Stimulated activated naive CD8-positive, alpha-beta T cell treated with anti-CD3 and anti-CD28 coated beads, Interleukin-15, Interleukin-2, amounts not matched to agents 100 U/mL and 50 U/mL, for 24 hours (primary cell): ENCODE measurements at places on chromosomes 1 and 21.
A peak's percentile ranks its signal among the peaks of the same experiment; 100 is the strongest.

- no peak for DNase-seq
These were observed 4.3 kb upstream of the KRTAP13-1 start for GRCh38 chr21:30391492-30392025.

DNA sequence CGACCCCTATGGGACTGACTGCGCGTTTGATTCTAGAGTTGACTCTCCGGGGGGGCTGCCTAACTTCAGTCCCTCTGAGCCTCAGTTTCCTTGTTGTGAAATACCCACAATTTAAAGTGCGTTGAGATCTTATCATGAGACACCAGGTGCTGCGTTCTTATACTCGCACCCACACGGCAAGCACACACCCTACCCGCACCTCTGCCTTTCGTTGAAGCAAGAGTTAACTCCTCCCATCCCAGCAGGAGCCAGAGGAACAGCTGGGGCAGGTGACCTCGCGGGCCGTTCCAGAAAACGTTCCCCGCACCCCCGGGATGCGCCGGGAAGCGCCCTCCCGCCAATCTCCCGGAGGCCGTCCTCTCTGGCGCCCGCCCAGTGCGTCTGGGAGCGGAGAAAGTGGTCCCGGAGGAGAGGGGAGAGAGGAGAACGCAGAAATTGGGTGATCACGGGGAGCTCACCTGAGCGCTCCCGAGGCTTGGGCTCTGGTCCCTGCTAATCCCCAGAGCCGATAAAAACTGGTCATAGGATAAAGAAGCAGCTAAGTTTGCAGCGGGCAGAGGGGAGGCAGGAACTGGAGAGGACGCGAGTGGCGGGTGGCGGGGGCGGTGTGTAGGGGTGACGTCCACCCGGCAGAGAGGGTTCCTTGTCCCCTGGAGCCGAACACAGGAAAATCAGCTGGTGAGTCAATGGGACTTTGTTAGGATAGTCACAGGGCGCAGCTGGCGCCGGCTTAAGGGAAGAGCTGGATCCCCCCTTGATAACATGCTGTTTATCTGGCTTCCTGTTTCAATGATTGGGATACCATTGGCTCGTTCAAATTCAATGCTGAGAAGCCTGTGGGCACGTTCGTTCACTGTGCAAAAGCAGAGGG, 869 bp downstream of the NAV1 start:
- no peak for DNase-seq

GRCh38 chr21:46596201-46596600, 8.7 kb downstream of the S100B start:
- DNase-seq, result no peak

DNA sequence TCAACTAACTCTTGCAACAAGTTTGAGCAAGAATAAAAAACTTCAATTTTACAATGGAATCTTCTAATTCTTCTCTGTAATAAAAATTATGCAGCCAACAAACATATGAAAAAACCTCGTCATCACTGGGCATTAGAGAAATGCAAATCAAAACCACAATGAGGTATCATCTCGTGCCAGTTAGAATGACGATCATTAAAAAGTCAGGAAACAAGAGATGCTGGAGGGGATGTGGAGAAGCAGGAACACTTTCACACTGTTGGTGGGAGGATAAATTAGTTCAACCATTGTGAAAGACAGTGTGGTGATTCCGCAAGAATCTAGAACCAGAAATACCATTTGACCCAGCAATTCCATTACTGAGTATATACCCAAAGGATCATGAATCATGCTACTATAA, 327.5 kb upstream of the LYPLAL1 start:
- no peak for DNase-seq

DNA sequence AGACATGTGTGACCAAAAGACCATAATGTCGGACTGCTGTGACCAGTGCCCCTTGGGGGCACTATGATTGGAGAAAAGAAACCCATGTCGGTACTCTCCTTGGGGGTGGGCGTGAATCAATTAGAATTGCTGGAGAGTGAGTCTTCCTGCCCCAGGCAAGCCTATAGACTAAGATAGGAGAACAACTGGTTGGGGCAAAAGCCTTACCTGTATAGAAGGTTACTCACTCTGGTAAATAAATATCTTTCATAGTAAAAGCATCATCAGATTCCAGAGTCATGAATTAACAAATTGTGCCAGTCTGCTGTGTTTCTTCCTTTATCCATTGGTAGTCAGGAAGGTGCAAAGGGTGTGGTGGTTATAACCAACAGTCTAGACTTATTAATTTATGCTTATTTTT, 2.9 kb upstream of the PTGFRN start:
- no peak for DNase-seq

- peak; percentile 17 for DNase-seq
These were observed 22.7 kb downstream of the KRTAP10-1 start for GRCh38 chr21:44517175-44517899.

- no peak for DNase-seq
These were observed 20.7 kb upstream of the ALDH4A1 start for GRCh38 chr1:18922848-18923755.

GRCh38 chr1:43001434-43001833, 42.8 kb upstream of the SLC2A1 start:
- no peak for DNase-seq

DNA sequence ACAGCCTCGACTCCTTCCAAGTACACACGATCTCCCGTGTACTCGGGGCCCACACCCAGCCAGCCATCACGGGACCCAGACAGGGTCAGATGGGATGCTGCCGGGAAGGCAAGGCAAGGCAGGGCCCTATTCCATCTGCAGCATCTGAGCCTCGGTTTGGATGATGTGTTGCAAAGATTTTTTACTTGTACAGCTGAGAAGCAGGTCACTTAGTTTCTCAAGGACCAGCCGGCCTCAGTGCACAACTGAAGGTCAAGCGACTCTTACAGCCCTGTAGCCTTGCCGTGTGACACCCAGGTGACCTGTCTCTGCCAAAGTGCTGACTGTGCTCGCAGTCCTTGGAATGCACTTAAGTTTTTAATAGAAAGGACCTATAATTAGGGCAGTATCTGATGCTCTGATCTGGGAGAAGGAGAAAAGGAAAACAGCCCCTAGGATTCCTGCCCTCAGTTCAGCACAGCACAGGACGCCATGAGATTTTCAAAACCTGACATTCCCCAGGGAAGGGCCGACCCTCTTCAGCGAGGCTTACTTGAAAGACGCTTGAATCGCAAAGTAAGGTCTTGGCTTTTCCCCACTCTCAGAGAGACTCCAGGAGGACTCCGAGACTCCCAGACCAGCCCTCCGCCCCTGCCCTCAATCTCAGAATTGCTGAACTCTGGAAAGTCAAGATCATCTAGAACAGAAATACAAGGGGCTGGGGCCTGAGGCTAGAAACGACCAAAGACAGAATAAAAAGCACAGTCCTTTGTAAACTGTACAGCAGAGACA, 1.3 kb downstream of the GPR157 start:
- no peak for DNase-seq

GRCh38 chr1:3060127-3060526, 8.9 kb upstream of the PRDM16 start:
- no peak for DNase-seq

DNA sequence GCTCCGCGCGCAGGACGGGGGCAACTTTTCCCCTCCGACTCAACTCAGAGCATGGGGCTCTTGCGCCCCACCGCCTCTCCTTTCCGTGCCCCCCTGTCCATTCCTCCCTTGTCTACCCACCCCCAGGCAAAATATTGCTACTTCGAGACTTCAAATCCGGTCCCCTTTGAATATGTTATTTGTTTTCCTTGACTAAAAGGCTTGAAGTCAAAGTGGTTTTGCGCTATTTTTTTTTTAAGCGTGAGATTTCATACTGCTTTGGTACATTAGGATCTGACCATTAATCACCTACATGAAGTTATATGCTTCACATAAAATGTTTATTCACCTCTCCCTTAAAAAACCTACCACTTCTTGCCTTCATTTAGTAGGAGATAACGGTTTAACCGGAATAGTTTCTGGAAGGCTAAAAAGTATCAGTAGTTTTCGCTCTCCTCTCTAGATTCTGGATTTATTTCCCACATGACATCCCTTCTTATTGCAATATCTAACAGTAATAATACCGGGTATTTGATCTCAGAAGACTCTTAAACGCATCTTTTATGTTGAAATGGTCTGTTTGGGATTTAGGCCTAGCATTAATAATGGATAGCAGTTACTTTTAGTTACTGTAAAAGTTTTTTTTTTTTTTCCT, 1.6 kb downstream of the NFIA start:
- DNase-seq, result no peak

DNA sequence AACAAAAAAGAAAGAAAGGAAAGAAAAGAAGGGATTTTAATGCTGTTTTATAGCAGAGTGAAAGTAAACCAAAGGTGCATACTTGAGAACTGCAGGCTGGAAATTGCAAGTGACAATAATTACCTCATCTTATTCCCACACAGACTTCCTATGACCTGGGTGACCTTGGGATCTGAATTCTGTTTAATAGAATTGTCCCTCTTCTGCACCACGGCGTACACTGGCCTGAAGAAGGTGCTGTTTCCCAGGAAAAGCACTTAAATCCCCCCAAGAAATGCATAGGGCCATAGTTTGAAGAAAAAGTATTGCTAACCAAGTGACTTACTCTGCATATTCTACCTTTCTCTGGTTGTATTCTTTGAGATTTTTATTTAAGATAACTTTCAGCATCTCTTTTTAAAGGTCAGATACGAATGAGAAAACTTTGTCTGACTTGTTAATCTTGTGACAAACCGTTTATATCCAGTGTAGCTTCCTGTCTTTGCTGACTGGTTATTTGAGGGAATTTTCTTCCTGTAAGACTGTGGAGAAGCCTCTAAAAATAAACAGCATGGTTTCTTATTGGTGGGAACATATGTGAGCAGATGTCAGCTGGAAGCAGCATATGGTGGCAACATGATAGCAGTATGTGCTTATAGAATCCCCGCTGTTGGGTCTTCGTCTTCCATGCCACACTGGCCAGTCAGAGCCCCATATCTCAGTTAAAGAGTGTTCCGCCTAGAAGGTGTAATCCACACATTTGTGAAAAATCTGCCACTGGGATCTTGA, 16.3 kb downstream of the TGFB2 start:
- DNase-seq, result no peak

DNA sequence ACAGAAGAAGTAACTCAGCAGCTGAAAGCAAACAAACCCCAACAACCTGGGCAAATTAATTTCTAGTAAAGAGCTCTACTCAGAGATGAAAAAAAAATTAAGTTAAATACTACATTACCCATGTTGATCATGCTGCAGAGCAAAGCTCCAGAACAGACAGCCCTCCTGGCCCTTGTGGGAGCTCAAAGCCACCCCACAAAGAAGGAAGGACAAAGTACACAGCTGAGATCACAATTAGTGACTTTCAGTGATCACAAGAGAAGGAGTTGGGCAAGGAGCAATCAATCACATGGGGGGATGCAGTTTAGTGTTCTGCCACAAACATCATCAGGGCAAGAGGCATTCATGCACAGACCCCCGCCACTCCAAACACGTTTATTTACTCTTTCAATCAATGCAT, 114.2 kb downstream of the DAB1 start:
- no peak for DNase-seq

- no peak for DNase-seq
These were observed 45.5 kb downstream of the MAN1C1 start for GRCh38 chr1:25662061-25662460.

- no peak for DNase-seq
These were observed 8.0 kb downstream of the MED8 start for GRCh38 chr1:43381612-43382011.

DNA sequence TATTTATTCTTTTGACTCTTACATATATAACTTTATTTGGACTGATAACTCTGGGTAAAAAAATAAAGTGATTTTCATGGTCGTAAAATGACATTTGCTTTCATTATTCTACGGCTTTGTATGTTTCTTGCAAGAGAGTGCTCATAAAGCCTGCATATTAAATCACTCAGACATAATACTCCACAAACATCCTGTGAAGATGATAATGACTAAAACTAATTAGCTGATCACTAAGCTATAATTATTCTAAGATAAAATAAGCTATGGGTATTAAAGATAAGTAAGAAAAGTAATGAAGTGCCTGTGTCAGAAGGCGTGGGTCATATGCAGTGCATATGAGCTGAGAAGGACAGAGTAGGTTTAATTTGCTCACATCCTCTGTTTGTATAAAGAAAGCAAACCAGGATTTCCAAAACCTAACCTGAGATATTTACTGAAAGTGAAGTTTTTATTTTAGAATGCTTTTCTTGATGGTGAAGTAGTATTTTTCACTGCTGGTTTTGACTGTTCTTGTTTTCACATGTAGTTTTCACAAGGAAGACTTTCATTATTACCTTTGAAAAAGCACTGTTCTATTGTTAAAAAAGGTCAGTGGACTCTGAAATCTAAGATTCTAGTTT, 278.8 kb downstream of the AMY1C start:
- no peak for DNase-seq

DNA sequence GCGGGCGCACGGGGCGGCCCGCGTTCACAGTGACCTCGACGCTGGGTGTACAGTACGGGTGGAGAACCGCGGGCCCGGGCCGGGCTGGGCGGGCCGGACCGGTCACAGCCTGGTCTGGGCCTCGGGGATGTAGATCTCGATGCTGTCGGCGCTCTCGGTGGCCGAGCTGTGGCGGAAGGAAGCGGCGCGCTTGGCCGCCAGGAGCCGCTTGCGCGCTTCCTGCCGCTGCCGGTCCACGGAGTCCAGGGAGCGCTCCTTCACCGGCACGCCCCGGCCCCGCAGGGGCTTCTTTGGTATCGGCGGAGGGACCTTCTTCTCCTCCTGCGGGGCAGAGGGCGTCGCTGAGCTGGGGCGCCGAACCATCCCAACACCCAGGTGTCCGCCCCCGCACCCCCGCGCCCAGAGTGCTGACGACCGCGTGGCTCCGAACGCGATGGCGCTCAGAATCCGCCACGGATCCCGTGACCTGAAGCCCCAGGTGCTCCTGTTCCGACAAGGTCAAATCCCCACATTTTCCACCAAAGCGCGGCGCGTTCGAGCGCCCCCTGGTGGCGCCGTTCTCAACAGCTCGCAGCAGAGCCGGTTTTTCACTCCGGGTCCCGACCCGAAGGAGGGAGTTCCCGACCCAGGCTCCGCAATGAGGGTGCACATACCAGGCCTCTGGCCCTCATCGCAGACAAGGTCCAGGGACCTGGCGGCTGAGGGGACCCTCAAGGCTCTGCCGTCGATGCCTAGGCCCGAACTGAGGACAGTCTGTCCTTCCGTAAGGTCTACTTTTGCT, 6.6 kb upstream of the SMIM12 start:
- peak; percentile 95 for DNase-seq

GRCh38 chr1:224592636-224593582, 23.2 kb upstream of the CNIH3 start:
- DNase-seq, result no peak

- no peak for DNase-seq
These were observed 18.8 kb downstream of the ELF3 start for GRCh38 chr1:202029171-202029665.

DNA sequence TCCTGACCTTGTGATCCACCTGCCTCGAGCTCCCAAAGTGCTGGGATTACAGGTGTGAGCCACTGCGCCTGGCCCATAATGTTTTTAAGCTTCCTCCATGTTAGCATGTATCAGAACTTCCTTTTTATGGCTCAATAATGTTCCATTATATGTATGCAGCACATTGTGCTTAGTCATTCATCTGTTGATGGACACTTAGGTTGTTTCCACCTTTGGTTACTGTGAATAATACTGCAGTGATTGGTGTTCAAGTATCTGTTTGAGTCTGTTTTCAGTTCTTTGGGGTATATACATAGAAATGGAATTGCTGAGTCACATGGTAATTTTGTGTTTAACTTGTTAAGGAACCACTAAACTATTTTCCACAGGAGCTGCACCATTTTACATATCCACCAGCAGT, 17.7 kb downstream of the CMPK1 start:
- DNase-seq, result no peak
